ENCODE measurements at places on chromosomes 16 and 17. TPM values are rescaled to one million over a fixed set of nuclear protein-coding genes. Genes with fewer than 3 reads are reported as not detected.
A peak's percentile ranks its signal among the peaks of the same experiment; 100 is the strongest.

MT1A gene
- not detected for total RNA-seq

HSD11B2 gene
- total RNA-seq: not detected

CDRT15 gene
- not detected for total RNA-seq

AIPL1 gene
- not detected for total RNA-seq

DNA sequence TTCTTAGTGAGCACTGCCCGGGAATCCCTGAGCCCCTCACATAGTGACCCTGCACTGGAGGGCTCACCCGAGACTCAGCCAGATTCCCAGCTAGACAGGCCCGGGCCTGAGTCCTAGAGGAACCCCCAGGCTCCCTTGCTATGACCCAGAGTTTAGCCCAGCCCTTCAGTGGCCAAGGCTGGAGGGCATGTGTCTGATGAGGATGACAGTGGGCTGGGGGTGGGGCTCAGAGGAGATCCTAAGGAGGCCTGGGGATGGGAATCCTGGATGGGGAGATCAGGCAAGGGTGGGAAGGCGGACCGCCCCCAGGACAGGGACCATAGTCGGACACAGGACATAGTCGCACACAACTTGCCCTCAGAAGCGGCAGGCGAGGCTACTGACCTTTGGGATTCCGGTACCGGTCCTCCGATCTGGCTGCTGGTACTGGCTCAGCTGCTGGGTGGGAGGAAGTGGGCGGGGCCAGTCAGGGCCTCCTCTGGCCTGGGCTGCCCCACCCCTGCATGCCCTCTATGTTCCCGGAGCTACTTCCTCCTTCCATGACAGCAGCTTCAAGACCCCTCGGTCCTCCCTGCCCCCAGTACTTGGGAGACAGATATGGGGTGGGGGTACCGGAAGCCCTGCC, 1.1 kb downstream of the CD79B start:
- peaks cover 21% of the 10 kb centered on the region for H3K27me3 ChIP-seq
- peak overlapping the region; percentile 33 for H3K27ac ChIP-seq

DNA sequence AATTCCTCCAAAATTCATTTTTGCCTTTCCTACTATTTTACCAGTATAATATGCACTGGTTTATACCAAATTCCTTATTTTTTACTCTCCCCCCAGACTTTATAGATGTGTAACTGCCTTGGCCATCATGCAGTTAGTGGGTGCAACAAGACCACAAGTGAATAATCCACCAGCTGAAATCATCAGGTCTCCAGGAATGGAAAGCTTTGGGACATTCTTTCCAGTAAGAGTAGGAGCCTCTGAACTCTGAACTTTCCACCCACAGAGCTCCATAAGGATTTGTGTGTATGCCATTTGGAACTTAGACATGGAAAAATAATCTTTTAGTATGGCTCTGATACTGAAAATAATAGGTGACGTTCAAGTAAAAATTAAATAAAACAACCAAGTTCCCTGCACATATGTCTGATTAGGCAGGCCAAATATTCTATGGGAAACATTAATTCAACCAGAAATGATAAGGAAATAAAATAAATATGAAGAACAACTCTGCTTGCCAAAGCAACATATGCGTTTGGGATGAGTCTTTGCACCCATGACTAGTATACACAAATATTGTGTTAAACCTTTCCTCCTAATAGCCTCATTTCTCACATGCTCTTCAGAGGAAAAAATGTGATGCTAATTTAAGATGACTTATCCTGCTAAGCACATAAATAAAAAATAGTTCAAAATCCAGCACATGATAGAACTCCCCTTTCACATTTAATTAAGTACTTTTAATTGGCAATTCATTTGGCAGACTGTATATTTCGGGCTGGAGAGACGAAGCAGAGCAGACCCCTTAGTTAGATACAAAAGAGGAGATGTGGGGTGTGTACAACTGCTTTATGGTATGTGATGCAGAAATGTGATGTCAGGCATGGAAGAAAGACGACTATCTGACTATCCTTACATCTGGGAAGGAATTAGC, 11.6 kb upstream of the LYRM9 start:
- peaks cover 16% of the 10 kb centered on the region for H3K27me3 ChIP-seq
- no peak for DNase-seq
- no peak overlapping the region for H3K4me3 ChIP-seq
- no peaks in the 10 kb centered on the region for H3K4me1 ChIP-seq

DNA sequence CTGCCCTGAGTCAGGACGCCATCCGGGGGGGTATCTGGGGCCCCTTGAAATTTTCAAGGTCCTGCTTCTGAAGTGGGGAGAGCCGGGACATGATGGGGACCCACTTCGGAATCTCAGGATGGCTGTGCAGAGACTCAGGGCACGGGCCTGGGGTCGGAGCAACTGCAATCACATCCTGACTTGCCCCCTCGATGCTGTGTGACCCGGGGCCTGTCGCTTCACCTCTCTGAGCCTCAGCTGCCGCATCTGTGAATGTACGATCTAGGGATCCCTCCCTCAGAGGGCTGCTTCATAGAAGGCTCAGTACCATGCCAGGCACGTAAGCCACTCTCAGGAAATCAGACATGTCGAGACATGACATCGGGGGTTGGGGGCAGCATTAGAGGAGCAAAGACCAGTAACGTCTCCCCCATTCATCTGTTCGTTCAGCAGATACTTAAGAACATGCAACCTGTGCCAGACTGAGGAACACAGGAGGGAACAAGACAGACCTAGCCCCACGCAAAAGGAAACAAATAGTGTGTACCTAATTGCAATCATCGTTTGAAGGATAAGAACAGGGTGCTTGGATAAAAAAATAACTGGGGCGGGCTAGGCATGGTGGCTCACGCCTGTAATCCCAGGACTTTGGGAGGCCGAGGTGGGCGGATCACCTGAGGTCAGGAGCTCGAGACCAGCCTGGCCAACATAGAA, 229.6 kb downstream of the PARN start:
- H3K36me3 ChIP-seq: no peaks in the 10 kb centered on the region
- H3K4me1 ChIP-seq: peaks cover 43% of the 10 kb centered on the region
- peak overlapping the region; percentile 82 for H3K4me3 ChIP-seq
- H3K27ac ChIP-seq: peak overlapping the region; percentile 95
- no peak for DNase-seq
- H3K27me3 ChIP-seq: no peaks in the 10 kb centered on the region

GRCh38 chr17:54435966-54436365, 464.7 kb upstream of the TOM1L1 start:
- DNase-seq: no peak
- peaks cover 1% of the 10 kb centered on the region for H3K27me3 ChIP-seq
- no peak overlapping the region for H3K4me3 ChIP-seq
- H3K27ac ChIP-seq: no peak overlapping the region
- no peaks in the 10 kb centered on the region for H3K4me1 ChIP-seq

- peaks cover 34% of the 10 kb centered on the region for H3K36me3 ChIP-seq
- peaks cover under 1% of the 10 kb centered on the region for H3K4me1 ChIP-seq
- H3K27ac ChIP-seq: no peak overlapping the region
- no peak overlapping the region for H3K4me3 ChIP-seq
- no peak for DNase-seq
Measured at GRCh38 chr16:72424757-72425156, 252.8 kb upstream of the PMFBP1 start.

DNA sequence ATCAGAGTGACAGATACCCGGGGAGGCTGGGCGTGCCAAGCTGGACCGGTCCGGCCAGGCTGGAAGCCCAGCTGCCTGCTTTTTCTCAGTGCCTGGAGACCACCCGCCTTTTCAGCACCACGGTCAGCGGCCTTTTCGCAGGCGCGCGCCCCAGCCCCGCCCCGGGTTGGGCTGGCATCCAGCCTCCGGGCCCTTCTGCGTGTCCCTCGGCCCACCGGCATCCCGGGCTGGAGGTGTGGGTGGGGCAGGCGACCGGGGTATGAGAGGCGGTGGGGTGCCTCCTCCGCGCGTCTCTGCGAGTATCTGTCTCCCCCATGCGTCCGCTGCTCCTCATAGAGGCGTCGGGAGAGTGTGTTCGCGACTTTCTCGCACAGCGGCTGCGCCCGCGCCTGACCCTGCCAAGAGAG, 102.5 kb downstream of the MRM1 start:
- H3K27me3 ChIP-seq: peaks cover 18% of the 10 kb centered on the region
- no peak for DNase-seq
- no peaks in the 10 kb centered on the region for H3K4me1 ChIP-seq
- H3K36me3 ChIP-seq: no peaks in the 10 kb centered on the region
- H3K27ac ChIP-seq: no peak overlapping the region

Data from HFFc6 (cell line).